ENCODE measurements at places on chromosomes 7 and 10.

GRCh38 chr7:158796667-158797066 is 32.6 kb downstream of the ESYT2 start:
- DNase-seq, result no peak

DNA sequence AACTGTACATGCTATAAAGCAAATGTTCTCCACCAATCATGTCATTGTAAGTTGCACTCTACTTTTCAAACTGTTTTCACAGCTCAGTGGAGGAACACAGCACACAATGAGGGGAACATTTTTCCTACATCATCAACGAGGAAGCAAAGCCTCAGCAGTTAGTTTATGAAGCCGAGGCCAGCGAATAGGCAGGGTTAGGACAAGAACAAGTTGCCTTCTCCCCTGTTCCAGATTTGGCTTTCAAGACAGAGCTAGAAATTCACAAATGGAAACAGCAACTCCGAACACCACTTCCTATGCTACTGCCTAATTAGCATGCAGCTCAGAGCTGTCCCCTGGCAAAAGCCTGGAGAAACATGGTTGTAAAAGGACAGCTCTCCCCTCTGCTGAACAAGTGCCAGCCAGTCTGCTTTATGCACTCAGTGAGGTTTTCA is 19.8 kb downstream of the ITGB8 start:
- DNase-seq, result peak; percentile 15

DNA sequence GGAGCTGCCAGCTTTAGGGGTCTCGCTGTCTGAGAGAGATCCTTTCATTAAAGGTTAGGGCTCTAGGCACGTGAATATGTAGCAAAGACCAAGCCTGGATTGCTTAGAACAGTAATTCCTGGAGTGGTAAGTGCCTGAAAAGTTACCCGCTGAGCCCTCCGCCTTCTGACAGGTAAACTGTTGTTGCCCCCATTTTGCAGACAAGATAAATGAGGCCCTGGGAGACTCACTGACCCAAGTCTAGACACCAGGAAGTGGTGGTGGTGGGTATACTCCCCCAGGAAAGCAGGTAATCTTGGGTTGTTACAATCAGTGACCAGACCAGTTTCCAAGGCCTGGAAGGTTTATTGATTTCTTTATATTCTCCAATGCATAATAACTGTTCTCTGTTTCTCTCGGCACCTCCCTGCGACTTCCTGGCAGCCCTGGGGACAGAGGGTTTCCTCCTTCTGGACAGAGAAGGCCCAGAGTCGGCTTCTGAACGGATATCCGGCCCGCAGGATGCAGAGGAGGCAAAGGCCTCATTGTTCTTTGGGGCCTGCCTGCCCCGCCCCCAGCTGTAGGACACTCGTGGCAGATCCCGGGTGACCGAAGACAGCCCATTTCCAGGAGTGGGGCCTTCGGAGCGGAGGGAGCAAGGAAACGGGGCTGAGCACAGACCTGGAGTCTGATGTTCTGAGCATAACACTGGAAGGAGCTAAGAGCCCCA is 1.3 kb upstream of the GRK5 start:
- peak; percentile 15 for DNase-seq

- no peak for DNase-seq
Measured at GRCh38 chr7:101924171-101924570, 106.7 kb downstream of the CUX1 start.

DNA sequence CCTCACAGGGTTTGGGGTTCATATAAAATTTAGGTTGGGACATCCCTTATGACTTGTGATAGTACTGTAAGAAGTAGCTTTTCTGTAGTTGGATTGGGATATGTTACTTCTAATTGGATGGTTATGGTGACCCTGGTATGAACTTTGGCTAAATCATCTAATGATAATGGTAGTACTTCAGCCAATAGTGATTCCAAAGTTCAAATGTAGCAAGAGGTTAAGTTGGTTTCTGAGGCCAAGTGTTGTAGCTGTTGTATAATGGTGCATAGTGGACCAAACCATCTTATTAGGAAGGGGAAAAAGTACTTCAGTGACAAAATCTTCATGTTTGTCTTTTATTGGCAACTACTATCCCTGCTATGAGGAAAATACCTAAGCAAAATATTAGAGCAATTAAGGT is 542.1 kb upstream of the IGFBP3 start:
- no peak for DNase-seq

DNA sequence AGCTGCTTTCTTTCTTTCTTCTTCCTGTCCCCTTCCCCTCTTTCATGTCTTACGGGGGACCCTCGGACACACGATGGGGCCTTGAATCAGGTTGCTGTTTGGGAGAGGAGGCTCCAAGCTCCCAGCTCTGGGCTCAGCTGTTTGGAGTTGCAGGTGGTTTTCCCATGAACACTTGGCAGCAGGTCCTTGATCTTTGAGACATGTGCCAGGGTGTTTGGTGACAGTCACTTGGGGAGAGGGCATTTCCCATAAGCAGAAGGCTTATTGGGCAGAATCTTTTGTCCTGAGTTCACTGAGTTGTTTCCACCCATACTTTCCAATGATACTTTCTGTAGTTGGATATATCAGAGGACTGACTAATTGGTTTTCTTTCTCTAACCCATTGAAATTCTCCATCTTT is 104.7 kb upstream of the SH2B2 start:
- DNase-seq, result no peak

GRCh38 chr7:16202303-16202702 is 219.0 kb downstream of the CRPPA start:
- no peak for DNase-seq

DNA sequence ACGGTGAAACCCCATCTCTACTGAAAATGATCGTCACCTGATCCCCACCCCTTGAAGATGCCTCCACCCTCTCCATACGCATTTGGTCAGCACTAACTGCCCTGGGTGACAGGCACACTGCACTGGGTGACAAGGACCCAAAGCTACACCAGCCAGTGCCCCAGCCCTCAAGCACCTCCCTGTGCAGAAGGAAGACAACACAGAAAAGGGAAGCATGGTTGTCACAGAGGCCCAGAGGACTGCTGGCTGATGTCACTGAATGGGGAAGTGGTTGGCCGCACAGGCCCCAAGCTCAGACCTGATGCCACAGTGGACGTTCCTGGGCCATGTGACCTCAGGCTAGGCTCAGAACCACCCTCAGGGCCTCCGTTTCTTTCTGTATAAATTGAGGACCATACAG is 4.2 kb upstream of the PILRA start:
- DNase-seq, result no peak

DNA sequence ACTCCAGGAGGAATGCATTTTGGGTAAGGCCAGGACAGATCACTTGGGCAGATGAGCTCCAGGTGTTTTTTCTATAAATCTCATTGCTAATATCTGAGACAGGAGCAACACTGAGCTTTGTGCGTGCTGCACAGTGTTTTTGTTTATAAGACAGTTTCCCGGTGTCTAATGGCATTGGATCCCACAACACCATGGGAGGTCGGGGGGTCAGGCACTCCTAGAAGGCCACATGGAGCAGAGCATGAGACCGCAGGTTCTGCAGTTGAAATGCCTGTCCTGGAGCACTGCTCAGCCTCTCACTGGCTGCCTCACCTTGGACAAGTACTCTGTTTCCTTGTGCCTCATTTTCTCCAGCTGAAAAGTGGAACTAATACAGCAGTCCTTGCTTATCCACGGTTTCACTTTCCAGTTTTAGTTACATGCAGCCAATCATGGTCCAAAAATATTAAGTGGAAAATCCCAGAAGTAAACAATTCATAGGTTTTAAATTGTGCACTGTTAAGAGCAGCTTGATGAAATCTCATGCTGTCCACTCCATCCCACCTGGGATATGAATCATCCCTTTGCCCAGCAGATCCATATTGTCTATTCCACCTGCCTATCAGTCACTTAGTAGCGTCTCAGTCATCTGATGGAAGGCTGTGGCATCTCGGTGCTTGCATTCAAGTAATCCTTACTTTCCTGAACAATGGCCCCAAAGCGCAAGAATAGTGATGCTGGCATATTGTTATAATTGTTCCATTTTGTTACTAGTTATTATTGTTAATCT is 35.2 kb downstream of the ATXN7L1 start:
- DNase-seq, result no peak

DNA sequence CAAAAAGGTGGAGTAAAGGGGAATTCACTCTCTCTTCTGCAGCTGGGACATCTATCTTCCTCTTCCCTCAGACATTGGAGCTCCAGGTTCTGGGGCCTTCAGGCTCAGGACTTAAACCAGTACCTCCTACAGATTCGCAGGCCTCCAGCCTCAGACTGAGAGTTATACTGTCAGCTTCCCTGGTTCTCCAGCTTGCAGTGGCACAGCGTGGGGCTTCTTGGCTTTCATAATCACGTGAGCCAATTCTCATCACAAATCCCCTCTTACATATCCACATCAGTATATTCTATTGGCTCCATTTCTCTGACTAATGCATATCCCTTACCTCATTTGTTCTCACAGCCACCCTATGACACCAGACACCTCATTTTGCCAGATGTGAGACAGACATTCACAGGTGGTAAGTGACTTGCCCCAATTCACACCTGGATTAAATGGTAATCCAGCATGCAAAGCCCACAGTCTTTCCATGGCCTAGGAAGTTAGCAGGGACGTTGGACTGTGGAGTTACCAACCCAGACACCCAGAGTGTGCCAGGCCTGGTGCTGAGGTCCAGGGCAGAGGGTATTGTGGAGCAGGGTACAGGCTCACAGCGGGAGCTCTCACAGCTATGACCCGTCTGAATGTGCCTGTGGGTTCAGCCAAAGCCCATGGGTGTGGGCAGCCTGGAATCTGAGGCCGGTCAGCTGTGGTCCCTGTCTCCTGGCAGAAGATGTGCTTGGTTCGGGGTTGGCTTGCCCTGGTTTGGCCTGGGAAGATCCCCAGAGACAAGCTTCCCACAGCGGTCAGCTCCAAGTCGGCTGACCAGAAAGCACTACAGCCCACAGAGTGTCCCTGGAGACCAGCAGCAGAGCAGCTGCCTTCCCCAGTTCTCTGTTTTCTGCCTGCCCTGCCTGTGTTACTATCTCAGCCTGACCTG is 18.4 kb upstream of the ZCCHC24 start:
- DNase-seq, result no peak

DNA sequence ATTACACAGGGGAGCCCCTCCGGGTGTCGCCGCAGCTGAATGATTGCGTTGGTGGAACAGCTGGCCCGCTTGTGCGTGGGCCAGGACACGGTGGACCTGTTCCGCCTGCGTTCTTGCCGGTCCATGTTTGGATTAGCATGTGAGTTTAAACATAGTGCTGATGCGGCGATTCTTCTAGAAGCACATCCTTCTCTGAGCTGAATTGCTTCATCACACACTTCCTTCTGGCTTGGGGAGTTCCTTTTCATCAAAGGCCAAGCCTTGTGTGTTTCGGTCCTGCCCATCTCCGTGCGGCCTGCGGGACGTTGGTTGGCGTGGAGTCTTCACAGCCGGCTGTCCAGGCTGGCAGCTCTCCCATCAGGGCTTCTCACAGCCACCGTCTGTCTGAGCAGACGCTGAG is 45.5 kb upstream of the SLC29A4 start:
- no peak for DNase-seq

DNA sequence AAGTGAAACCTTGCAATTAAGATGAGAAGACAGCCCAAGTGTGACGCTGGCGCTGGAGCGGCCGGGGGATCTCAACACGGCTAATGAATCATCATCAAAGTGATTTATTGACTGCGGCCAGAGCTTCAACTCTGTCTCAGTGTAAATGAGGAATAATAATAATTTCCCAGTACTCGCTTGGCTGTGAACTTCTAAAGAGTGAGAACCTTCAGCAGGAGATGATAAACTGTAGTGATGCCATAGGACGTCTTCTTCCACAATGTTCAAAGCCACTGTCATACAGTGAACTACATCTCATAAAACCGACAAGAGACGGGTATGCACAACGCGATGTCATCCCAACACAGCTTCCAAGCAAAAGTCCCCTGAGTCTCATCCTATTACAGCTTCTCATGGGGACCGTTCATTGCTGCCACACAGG is 123.6 kb upstream of the NOBOX start:
- DNase-seq, result peak; percentile 46

GRCh38 chr10:122373721-122374120 is 787 bp upstream of the PLEKHA1 start:
- peak; percentile 52 for DNase-seq

- no peak for DNase-seq
Measured at GRCh38 chr7:153564391-153564790, 487.8 kb upstream of the DPP6 start.

DNA sequence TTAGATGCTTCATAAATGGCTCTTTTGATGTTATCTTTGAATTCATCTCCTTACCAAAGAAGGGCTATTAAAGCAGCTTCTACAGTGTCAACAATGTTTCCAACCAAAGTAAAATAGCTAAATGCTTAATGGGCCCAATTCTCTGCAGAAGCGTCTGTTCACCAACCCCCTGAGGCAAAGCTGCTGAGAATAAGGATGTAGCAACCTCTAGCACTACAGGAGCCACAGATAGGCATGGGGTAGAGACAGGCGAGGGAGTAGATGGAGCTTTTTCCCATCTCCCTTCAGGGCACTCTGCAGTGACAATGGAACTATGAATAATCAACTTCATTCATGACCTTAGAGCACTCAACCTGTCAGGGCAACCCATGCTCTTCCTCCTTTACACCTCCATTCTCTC is 134.1 kb downstream of the FZD1 start:
- DNase-seq, result peak; percentile 96

DNA sequence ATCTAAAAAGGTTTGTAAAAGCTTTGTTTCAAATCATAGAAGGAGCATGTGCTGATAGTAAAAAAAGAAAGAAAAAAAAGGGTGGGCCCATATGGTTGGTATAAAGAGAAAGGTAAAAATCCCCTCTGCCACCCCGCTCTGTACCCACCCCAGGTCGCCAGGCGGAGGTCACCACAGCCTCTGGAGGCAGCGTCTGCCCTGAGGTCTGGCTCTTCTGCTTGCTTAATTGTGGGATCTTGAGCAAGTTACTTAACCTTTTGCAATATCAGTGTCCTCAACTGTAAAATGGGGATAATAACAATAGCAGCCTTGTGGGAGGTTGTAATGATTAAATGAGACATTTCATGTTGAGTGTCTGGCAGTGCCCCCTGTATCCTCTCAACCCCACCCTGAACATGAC is 10.7 kb upstream of the PCBD1 start:
- no peak for DNase-seq

DNA sequence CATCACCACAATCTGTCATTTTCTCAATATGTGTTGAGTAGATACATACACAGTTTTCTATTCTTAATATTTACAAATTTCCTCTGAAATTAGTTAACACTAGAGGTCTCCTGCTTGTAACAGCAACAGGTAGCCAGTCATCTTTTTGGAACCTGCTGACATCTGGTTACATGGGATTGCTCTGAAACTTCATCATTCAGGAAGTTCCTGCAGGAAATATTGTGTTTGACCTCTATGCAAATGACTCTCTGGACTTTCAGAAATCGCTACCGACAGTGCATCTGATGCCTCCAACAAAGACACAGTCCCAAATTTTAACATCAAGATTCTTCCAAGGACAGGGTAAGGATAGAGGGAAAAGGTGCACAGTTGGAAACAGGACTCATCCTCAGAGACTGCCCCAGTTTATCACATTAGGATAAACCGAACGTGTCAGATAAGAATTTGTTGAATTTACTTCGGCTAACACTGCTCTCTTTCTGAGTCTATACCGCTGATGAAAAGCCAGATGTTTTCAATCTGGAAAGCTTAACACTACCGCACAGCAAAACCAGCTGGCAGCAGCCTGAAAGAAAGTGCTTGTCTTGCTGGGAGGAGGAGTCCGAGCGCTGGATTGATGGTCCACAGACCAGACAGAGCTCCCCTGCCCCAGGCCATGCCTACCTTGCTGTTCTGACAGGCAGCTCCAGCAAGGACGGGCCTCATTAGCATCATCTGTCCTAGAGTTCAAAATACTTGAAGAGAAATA is 633.4 kb downstream of the PARD3 start:
- DNase-seq, result peak; percentile 53

GRCh38 chr10:111650088-111650487 is 533.5 kb downstream of the GPAM start:
- no peak for DNase-seq

All from NCI-H69 (cell line).